ENCODE measurements at places on chromosomes 12 and 14.

DNA sequence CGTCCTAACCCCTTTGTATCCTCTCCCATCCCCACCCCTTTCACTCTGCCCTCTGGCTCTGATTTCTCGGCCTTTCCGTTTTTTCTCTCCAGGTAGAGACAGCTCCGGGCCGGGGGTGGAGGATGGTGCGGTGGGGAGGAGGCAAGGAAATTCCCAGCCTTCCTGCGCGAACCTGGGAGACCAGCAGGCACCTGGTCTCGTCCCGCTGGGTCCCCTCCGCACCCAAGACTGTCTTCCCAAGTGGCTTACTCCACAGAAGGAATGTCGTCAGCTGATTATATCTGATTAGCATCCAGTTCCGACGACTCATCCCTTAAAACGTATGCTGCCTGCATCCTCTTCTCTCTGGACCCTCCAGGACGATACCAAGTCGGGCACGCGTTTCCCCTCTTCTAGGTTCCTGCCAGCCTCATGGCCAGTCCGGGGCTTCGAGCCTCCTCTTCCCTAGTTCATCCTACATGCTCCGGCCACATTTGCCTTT lies 42.2 kb upstream of the CAPRIN2 start:
- no peak for DNase-seq

GRCh38 chr14:83887866-83888265 lies 1642.1 kb upstream of the FLRT2 start:
- DNase-seq = no peak

DNA sequence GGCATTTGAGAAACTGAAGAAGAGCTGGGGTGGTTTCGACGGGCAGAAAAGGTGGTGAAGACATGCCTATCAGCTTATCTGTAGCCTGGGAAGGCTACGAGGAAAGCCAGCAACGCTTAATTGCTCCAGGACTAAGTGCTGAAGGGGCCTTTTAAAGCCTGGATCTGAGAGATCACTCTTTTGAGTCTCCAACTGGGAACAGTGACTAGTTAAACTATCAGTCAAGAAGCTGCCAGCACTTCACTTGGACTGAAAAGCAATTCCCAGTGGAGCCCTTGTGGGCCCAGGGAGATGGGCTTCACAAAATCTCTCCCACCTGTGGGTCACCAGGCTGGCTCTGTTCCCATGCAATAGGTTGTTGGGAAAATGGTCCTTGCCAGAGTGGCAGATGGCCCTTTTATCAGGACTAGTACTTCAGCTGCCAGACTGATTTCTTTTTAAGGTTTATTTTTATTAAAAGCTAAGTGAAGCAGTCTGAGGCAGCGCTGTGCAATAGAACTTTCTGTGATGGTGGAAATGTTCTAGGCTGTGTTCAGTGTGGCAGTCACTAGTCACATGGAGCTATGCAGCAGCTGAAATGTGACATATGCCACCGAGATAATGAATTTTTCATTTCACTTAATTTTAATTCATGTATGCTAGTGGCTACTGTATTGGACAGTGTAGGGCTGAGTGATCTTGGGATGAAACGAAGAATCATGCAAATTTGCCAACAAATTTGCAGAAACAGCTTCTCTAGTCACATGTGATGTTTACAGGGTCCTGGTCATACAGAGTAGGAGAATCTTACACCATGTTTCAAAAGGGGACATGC lies 276.8 kb downstream of the PCNX1 start:
- DNase-seq = no peak

GRCh38 chr14:105213361-105213760 lies 32.2 kb upstream of the NUDT14 start:
- DNase-seq = no peak

- DNase-seq = no peak
Observed at GRCh38 chr14:75667099-75667765, 6.2 kb downstream of the TTLL5 start.

DNA sequence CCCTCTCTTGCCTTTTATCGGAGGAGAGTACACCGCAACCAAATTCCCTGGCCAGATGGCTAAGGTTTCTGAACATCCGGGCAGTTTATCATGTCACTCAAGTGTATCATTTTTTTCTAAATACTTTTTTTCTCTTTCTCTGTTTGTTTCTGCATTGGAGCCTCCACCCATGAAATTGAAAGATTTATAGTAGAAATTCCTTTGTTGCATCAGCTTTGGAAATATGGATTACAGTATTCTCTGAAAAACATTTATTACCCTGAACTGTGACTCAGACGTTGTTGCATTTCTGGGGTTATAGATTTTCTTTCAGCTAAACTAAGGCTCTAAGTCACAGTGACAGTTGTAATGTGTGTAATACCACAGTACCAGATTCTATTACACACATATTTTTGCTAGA lies 187.0 kb downstream of the SPTSSA start:
- no peak for DNase-seq

DNA sequence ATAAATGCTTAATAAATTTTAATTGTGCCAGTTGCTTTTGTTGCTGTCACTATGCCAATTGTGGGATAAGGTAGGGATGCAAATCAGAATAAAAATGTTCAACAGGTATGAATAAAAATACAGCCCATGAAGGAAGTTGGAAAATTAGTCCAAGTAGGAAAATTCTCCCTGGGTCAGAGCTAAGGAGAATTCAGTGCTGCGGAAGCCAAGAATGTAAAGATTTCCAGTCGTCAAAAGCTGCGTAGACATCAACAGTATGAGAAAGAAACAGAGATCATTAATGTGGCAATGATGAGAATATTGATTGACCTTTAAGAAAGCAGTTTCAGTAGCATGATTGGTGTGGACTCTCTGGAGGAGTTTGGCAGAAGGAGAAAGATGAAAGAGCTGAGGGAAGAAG lies 87.9 kb downstream of the PLEKHA5 start:
- DNase-seq = no peak

- DNase-seq = no peak
Observed at GRCh38 chr12:108009442-108010070, 119.5 kb upstream of the WSCD2 start.

GRCh38 chr12:85856966-85857365 lies 17.1 kb upstream of the NTS start:
- DNase-seq = no peak

DNA sequence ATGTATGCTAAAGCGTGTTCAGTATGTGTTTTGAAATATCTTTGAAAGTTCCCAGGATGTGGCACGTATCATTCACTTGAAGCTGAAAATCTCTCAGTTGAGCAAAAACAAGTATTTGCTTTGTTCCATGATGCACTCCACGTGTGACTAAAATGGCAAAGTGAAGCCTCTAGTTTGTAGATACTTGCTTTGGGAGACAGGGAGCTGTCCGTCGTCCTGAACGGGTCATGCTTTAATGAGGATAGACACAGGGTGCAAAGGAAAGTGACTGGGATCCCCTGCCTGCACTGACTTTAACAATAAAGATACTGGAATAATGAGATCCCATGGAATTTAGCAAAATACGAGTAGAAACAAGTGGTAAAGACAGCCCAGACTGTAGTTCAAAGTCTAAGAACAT lies 991.4 kb downstream of the NRXN3 start:
- no peak for DNase-seq

DNA sequence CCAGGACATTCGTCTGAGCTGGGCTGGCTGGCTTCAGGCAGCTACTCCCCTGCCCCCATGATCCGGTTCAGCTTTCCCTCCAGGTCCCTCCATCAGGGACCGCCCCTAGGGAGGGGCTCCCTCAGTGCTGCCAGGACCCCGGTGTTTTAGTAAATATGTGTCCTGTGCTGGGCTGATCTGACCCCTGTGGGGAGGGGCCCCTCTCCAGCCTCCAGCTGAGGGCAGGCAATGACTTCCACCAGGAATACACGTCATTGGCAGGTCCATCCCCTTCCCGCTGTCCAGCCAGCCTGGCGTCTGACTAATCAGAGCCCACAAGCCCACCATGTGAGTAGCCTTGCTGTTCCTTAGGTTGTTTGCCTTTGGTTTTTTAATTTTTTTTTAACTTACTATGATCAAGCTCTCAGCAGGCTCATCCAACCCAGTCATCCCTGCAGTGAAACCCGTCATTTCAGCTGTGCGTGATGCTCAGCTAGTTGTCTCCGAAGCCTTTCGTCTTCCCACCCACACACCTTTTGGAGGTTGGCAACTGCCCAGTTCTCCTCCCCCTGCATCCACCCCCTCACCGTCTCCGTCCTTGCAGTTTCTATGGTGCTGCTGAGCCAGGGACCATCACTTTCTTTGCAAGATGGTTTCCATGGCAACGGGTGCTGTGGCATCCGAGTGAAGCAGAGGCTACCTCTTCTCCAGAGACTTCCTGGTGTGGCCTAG lies 16.0 kb upstream of the SERPINA4 start:
- no peak for DNase-seq

GRCh38 chr12:91493308-91493707 lies 310.7 kb upstream of the DCN start:
- DNase-seq = no peak

- DNase-seq = no peak
Observed at GRCh38 chr14:73462815-73463214, 4.5 kb upstream of the NUMB start.

DNA sequence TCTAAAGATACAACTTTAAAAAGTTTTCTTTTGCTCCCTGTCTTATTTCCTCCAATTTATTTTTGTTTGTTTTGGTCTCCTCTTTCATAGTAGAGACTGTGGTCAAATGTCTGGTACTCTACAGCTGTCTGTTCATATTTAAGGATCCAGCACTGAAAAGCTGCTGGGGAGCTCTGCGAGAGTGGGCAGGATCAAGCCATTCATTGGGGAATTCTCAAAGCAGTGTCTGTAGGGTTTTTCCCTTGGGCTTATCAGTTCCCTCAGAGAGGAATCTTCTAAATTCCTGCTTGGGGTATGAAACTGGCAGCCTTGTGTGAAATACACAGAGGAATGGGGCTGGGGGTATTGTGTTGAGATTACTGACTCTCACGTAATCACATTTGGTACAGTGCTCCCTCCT lies 52.3 kb downstream of the FNTB start:
- DNase-seq = no peak

DNA sequence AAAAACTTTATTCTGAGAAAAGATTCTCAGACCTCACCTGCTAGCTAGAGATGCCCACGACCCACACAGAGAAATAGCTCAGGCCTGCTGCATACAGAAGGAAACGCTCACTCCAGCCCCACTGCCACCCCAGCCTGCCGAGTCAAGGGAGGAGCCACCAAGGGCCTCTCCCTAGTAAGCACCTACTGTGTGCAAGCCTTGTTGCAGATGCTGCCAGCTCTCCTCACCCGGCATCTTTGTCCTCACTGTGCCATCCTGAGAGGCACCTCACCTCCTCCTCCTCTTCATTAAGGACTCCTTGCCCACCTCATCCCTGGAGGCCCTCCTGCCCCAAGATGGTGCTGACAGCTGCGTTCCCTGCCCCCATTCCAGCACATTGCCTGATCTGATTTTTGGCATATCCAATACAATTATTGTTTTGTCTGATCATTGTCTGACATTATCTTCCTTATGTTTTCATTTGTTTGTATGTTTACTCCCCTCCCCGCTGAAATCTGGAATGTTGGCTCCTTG lies 196.9 kb downstream of the SLC15A4 start:
- DNase-seq = no peak

DNA sequence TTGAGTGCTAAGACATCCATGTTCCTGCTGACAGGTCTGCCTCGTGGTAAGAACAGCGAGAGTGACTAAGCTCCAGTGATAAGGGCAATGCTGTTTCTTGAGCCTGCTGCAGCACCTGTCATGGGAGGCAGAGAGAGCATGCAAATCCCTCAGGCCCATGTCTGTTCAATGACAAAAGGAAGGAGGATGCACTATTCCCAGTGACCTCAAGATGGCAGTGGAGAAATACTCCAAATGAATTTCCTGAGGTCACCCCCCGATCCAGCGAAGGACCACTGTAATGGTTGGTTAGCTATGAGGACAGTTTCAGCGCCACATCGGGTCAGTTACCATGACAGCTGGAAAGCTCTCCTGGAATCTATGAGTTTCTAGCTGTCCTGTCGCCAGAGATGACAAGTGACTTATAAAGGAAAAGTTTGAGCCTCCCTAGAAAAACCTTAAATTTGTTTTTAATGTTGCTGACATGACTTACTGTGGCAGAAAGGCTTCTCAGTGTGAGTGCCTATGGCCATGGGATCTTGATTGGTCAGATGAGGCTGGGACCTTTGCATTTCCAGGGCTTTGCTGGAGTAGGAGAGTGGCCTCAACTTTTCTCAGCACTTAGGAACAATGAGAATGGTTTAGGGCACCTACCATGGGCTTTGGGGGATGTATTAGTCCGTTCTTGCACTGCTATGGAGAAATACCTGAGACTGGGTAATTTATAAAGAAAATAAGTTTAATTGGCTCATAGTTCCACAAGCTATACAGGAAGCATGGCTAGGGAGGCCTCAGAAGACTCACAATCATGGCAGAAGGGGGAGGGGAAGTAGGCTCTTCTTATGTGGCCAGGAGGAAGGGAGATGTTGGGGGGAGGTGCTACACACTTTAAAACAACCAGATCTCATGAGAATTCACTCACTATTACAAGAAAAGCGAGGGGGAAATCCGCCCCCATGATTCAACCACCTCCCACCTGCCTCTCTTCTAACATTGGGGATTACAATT lies 88.0 kb upstream of the TMEM260 start:
- DNase-seq = peak; percentile 39

- DNase-seq = no peak
Observed at GRCh38 chr14:102450206-102451063, 59.1 kb downstream of the ANKRD9 start.

DNA sequence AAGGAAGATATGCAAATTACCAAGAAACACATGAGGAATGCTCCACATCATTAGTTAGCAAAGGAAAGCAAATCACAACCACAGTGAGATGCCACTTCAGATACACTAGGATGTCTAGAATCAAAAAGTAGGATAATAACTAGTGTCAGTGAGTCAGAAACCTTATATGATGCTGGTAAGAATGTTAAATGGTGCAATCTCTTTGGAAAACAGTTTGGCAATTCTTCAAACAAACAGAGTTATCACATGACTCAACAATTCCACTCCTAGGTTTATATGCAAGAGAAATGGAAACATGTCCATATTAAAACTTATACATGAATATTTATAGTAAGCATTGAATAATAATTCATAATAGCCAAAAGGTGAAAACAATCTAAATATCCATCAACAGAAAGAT lies 220.9 kb downstream of the FOXG1 start:
- no peak for DNase-seq

- DNase-seq = no peak
Observed at GRCh38 chr12:19447386-19447785, 8.1 kb downstream of the AEBP2 start.

DNA sequence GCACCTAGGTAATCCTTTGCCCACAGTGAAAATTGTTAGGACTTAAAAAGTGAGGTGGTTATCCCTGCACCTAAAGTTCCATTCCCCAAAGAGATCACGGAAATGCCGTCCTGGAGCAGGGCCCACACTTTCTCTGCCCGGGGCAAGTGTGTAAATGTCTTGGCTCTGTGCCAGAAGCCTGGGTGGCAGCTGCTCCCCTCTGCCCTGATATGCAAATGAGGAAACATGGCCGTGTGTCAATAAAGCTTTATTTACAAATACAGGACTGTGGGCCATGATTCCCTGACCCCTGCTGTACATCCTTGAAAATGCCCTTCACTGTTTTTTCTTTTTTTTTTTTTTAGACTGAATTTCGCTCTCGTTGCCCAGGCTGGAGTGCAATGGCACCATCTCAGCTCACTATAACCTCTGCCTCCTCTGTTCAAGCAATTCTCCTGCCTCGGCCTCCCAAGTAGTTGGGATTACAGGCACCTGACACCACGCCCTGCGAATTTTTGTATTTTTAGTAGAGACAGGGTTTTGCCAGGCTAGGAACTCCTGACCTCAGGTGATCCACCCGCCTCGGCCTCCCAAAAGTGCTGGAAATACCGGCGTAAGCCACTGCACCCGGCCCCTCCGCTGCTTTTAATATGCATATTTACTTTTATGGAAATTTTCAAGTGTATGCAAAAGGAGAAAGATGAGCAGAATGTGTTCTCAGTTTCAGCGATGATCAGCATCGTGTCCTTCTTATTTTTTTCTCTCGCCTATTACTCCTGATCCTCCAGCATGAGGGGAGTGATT lies 75.5 kb downstream of the GALNT9 start:
- no peak for DNase-seq

GRCh38 chr14:75446447-75446846 lies 18.6 kb downstream of the JDP2 start:
- DNase-seq = no peak
